Hematopoietic multipotent progenitor cell treated with erythropoietin and hydrocortisone succinate and interleukin-3 and kit ligand, for 6 days (in vitro differentiated cells): ENCODE measurements at places on chromosomes 1 and 21.

- no peak for DNase-seq
These were observed 33.3 kb upstream of the CNTN2 start for GRCh38 chr1:205009670-205010069.

GRCh38 chr1:168481586-168481985 lies 62.2 kb downstream of the XCL2 start:
- DNase-seq = no peak

DNA sequence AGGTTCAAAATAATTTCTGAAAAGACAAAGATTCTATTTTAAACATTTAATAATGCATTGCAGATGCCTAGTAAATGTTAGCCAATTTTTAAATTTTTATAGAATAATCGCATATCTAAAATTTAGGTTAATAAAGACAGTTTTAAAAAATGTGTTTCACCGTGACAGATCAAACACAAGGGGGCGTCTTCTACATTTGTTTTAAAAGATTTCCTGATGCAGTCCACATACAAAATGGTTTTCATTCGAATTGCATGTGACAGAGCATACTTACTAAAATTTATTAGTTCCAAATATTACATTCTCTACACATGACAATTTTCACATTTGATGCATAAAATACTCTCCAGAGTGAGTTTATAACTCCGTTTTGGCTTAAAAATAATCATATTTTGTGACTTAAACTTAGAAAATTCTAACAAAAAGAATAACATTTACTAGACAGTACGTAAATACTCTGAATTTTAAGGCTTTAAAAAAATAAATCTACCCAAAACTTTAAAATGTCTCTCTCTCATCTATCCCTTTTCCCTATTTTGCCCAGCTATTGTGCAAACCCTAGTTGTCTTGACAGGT lies 75.5 kb downstream of the ADAMTS1 start:
- DNase-seq = peak; percentile 66

GRCh38 chr1:66403007-66403731 lies 130.8 kb upstream of the SGIP1 start:
- no peak for DNase-seq

- no peak for DNase-seq
These were observed 12.4 kb downstream of the LYST start for GRCh38 chr1:235854347-235854746.

DNA sequence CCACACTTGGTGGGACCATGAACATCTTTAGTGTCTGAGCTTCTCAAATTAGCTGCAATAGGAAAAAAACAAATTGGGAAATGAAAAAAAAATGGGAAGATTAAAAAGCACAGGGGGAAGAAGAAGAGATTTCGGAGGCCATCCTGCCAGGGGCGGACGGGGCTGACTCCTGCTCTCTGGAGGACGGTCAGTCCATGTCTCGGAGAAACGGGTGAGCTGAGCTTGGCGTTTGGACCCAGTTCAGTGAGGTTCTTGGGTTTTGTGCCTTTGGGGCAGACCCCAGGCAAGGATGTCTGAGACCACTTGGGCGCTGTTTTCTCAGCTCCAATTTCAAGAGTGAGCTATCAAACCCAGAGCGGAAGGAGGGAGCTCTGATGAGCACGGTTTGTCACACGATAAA lies 123.9 kb downstream of the PRDM2 start:
- DNase-seq = no peak

DNA sequence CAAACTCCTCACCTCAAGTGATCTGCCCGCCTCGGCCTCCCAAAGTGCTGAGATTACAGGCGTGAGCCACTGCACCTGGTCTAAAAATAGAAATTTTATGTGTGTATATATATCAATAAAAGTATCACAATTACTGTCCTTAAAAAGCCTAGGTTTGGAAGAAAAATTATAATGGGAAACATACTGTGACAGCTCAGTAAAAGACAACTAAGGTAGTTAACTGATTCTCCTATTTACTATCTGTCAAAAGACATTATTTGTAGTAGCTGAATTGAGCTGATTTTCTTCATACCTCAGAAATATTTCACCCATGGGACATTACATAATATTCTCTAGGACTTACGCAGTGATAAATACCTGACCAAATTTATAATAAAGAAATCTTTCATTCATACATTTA lies 122.5 kb downstream of the SMYD3 start:
- DNase-seq = no peak

DNA sequence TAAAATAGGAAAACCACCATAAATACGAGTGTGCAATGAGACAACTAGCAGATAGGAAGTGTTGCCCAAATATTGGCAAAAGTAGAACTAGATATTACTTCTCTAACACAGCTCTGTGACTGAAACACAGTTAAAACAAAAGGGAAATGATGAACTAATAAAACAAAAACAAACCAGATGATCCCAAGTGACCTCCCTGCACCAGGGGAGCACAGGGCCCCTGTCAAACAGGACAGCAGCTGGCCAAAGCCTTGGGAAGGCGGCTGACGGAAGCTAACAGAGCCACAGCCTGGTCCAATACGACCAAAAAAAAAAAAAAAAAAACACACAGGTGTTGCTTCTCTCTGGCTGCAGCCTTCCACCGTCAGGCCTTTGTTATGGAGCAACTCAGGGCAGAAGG lies 17.8 kb downstream of the ZBTB17 start:
- no peak for DNase-seq

GRCh38 chr1:159889821-159890252 lies 10.1 kb downstream of the CFAP45 start:
- DNase-seq = peak; percentile 62

DNA sequence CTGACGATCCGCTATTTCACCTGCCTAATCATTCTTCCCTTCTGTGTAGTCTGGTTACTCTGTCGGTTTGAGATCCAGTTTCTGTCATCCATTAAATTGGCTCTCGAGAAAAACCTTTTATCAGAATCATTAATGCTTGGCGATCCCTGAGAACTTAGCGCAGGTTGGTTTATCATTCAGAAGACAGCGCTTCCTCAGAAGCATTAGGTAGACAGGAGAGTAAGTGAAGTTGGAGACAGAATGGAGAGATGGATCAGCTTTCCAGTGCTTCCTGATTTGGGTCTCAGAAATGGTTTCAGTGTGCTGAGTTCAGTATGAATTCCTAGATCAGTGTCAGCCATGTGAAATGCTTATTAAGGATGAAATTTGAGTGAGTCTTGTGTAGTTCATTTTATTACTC lies 1.3 kb downstream of the USP1 start:
- DNase-seq = peak; percentile 57

DNA sequence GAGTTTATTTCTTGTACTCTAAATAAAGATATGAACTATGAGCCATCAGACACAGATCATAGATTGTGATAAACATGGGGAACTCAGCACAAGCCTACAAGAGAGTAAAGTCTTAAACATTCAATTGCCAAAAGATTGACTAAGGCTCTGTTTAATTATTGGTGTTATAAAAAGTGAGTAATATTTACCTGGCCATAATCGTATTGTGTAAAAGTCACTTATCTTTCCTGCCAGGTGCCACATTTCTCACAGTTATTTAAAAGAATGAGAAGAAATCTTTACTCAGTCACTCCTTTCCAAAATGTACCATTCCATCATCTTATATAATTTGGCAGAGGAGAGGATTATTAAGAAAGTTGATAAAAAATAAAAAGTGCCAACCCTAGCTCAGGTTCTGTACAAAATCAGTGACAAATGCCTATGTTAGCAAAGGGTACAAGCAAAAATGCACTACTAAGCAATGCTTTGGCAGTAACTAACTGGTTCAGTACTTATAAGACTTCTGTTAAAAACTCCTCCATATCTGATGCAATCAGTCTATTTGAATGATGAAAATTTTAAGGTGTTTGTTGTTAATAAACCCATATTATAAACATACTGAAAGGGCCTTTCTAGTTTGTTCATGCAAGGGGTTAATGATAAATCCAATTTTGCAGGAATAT lies 5.8 kb upstream of the NR5A2 start:
- DNase-seq = no peak

DNA sequence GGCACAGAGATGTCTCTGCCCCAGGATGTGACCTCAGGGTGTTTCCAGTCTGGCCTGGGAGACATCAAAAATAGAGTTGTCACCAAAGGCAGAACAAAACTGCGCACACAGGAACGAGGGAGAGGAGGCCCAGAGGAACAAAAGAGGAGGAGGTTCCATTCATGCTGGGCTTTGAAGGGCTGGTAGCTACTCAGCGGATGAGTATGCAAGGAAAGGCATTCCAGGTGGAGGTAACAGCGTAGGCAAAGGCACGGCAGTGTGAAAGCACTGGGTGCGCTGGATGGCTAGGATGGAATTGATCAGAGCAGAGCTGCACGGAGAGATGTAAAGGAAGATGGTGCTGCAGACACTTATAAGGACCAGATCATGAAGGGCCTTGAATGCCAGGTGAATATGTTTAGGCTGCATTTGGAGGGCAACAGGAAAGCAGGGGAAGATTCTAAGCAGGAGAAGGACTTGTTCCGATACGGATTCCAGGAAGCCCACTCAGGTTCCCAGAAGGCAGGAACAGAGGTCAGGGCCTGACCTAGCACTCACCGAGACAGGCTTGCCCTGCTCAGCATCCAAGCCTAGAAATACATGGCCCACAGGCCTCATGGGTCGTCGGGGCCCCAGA lies 6.3 kb downstream of the COL16A1 start:
- DNase-seq = no peak

- no peak for DNase-seq
These were observed 33.2 kb downstream of the RCSD1 start for GRCh38 chr1:167663002-167663772.

DNA sequence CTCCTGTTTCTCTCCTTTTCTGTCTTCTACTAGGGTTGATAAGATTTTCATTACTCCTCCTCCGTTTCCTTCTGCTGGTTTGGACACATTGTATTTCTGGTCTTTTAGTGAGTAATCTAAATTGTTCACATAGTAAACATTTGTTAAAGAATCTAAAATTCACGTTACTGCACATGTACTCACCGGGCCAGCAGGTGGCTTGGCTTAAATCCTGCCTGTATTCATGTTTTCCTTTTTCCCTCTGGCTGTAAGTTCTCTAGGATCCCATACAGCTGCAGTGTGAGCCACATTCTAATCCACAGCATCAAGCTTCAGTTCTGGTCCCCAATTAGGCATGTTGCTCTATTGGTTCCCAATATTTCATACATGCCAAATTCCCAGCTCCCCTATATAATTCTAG lies 958.3 kb downstream of the ADGRL2 start:
- no peak for DNase-seq
